ENCODE measurements at places on chromosomes 7 and 10. TPM values are rescaled to one million over a fixed set of nuclear protein-coding genes. Genes with fewer than 3 reads are reported as not detected.
A peak's percentile ranks its signal among the peaks of the same experiment; 100 is the strongest.

TNS3 gene
- total RNA-seq: 44.8 TPM

- DNase-seq: no peak
Observed at GRCh38 chr7:141281311-141281710, 207.4 kb downstream of the TMEM178B start.

- DNase-seq: no peak
Observed at GRCh38 chr7:31892099-31892829, 177.9 kb downstream of the PDE1C start.

- DNase-seq: no peak
Observed at GRCh38 chr10:21524131-21524525, 1.4 kb downstream of the SKIDA1 start.

- DNase-seq: no peak
Observed at GRCh38 chr7:22586101-22586785, 86.3 kb upstream of the STEAP1B start.

DNA sequence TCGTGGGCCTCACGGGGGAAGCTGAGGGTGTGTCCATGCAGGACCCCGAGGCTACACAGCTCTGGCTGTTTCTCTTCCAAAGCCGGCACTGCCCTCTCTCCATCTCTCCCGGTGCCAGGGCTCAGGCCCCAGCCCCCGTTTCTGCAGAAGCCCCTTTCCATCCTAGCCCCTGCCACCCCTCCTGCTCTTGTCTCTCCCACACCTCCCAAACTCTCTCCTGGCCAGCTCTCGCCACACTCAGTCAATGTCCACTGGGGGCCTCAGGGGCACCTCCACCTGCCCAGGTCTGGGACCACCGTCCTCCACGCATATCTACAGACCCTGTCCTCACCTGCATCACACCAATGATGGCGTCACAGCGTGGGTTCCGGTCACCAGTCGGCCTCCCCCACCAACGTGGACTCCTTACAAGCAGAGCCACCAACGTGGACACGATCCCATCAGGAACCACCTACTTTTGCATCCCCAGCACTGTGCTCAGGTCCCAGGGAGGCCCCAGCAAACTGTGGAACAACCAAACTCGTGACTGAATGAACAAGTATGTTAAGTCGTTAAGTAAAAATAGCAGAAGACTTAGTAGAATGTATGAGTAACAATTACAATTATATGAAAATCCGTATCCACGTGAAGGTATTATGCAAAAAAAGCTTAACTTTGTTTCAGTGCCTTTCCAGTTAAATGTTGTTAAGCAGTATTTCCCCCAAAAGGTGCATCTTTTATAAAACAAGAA lies 38.4 kb downstream of the DIP2C start:
- no peak for DNase-seq

- DNase-seq: no peak
Observed at GRCh38 chr7:3955026-3955425, 654.0 kb downstream of the SDK1 start.

AZGP1 gene
- 94.1 TPM for total RNA-seq

DNA sequence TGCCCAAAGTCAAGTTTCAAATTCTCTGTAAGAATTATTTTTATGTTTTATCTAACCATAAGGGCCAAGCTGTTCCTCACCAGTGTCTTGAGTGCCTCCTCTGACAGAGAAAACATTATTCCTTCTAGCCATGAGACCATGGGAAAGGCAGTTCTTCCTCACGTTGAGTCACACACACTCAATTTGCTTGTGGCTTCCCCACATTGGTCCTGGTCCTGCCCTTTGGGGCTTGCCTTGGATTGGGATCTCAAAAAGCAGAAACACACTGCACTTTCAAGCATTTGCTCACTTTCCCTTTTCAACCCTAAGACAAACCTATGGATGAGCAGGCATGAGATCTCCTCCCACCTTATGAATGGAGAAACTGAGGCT lies 248.3 kb upstream of the IGFBP3 start:
- DNase-seq: no peak

DNA sequence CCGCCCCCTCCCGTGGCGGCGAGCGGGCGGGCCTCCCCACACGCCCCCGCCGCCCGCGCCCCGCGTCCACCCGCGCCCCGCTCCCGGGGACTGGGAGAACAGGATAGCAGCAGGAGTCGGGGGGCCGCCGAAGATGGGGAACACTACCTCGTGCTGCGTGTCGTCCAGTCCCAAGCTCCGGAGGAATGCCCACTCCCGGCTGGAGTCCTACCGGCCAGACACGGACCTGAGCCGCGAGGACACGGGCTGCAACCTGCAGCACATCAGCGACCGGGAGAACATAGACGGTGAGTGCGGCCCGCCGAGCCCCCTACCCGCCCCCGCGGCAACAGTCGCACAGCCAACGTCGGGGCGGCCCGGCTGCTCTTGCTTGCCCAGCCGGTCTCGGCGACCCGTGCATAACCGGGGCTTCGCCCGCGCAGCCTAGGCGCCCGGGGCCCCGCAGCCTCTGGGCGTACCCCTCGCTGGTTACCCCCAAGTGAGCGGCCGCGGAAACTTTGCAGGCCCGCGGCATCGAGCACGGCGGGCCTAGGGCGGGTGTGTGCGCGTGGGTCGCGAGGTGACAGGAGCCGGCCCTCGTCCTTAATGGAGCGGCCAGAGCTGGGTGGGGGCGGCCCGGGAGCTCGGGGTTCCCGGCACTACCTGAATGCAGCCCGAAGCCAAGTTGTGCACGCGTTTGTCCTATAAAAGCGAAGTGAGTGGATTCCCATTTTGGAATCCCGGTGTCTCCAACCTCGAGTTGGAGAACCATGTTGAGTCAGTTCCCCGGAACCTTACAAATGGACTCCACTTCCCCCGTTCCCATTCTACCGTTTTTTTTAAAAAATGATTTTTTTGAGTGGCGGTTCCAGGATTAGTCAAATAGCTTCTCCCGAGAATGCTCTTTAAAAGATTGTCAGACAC lies 863 bp downstream of the CCNY start:
- peak; percentile 78 for DNase-seq

SPDYE2 gene
- total RNA-seq: not detected

SPAG6 gene
- total RNA-seq: not detected

CFAP46 gene
- 0.57 TPM for total RNA-seq

DNA sequence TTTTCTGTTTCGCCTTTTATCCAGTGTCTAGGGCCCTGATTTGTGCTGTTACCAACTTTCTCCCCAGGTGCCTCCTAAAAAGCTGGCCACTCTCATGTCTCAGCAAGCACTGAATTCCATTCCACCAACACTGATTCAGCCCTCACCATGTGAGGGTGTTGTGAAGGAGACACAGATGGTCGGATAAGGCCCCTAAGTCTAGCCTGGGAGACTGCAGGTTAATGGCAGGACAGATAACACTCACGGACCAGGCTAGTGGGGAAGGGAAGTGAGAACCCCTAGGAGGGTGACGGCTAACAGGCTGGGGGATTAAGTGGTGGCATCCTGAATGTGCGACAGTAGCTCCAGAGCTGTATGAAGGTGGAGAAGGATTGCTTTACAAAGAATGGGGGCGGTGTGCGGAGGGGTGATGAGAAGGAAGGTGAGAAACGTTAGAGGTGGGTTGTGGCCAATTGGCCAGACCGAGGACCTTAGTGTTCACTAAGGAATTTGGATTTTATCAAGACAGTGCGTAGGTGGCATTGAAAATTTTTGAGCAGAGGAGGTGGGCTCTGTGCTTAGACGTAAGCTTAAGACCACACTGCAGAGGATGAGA lies 3.8 kb upstream of the DUSP5 start:
- no peak for DNase-seq

TRIM50 gene
- 0.32 TPM for total RNA-seq

DNA sequence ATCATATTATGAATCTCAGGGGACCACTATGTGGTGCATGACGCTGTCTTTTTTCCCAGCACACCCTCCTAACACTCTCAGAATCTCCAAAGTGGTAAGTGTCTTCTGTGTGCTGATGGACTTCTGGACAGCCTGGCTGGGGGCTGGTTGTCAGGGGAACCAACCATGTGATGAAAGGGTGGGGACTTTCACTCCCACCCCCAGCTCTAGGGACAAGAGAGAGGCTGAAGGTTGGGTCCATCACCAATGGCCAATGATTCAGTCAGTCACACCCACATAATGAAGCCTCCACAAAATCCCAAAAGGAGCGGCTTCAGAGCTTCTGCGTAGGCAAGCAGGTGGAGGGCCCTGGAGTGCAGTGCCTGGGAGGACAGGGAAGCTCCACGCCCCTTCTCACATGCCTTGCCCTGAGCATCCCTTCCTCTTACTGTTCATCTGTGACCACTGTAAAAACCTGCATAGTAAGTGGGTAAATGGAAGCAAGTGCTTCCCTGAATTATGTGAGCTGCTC lies 44.6 kb downstream of the RASGEF1A start:
- peak; percentile 13 for DNase-seq

DNA sequence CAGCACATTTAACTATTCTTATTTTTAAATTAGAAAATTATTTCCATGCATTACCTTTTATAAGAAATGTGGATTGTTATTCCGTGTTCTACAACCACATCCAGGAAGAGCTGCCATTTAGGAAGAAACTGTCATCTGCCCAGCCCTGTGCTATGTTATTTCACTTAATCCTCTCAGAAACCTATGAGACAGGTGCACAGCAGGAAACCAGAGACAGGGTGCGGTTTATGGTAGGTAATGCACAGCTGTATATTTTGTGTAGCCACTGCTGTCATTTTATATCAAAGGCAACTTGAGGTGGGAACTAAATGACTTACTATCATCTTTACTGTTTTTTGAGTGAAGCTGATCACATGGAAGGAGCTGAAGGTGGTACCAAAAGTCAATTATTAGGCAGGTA lies 232.3 kb downstream of the MAGI2 start:
- no peak for DNase-seq

- no peak for DNase-seq
Observed at GRCh38 chr7:3480197-3480596, 179.1 kb downstream of the SDK1 start.

DNA sequence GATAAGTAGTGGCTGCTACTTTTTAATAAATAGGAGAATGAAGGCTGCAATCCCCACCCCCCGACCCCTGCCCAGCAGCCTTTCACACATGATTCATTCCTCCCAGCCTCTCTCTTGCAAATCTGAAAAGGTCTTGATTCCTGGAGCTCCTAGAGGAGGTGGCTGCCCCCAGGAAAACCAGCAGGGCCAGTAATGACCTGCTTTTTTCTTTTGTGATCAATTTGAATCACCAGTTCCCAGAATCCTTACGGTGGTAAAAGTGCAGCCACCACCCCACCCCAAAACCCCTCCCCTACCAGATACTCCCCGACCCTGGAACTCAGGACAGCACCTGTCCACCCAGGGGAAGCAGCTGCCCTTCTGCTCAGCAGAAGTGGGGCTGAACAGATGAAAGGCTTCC lies 108.9 kb downstream of the C10orf105 start:
- no peak for DNase-seq

CALHM1 gene
- total RNA-seq: not detected

TDRD1 gene
- 4.0 TPM for total RNA-seq

ANK3 gene
- 216 TPM for total RNA-seq

- peak; percentile 91 for DNase-seq
Observed at GRCh38 chr10:88582806-88583583, at the start of gene RNLS. TSS of gene RNLS (minus strand) at chr10:88583318.

- no peak for DNase-seq
Observed at GRCh38 chr10:89795840-89796239, 94.5 kb downstream of the KIF20B start.

SFTPA1 gene
- 0.24 TPM for total RNA-seq

GRCh38 chr10:1097436-1097835 lies 41.3 kb downstream of the WDR37 start:
- no peak for DNase-seq

- DNase-seq: no peak
Observed at GRCh38 chr7:38682606-38683005, 51.4 kb upstream of the AMPH start.

PDK4 gene
- 431 TPM for total RNA-seq

DNA sequence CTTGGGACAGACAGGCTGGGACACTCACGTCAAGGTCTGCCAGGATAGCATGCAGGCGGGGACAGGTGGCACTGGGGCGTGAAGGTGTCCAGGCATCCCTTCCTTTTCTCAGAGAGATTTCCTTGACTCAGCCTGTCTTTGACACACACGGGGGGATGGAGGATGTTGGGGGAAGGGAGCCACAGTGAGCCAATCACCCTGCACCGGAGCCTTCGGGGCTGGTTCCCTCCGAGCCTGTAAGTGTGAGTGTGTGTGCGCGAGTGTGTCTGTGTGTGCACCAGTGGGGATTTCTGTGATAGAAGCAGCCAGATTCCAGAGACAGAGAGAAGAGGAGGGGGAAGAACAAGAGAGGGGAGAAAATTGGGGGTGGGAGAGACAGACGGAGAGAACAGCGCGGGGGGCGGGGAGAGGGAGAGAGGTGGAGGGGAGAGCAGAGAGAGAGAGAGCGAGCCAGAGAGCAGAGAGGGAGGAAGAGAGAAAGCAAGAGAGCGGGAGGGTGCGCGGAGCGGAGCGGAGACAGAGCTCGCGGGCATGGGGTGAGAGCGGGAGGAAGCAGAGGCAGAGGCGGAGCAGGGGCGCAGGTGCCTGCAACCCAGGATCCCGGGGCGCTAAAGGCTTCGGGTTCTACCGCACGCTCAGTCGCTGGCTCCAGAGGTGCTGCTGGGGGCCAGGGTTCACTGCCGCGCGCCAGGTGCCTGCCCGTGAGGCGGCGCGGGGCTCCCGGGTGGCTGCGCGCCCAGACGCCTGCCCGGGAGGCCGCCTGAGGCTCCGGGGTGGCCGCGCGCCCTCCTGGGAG lies 466 bp upstream of the GPR26 start:
- peak; percentile 40 for DNase-seq

DNA sequence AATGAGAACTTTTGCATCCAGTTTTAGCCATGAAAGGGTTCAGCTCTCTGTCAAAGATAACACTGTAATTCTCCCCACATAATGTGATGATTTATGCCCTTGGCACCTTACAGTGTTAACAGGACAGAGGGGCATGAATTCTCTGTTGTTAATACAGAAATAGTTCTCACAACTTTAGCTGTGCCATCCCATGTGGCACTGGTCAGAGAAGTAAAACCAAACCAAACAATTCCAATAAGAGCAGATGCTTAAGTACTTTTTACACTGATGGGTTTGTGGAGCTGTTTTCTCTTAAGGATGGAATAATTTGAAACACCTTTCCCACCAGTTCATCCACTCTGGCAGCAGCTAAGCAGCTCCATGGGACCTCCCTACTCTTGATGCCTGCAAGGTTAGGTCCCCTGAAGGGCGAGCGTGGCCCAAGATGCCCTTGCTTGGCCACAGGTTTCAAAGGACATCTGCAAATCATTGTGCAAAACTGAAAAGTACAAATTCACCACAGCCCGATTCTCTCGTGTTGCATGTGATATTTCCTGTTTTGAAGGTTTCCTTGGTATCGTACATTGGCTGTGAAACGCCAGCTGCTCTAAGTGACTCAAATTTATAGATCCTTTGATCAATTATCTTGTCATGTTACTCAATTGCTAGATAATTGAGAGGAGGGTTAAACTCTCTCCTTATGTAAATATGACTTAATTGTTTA lies 82.5 kb upstream of the CREB5 start:
- DNase-seq: no peak

DNA sequence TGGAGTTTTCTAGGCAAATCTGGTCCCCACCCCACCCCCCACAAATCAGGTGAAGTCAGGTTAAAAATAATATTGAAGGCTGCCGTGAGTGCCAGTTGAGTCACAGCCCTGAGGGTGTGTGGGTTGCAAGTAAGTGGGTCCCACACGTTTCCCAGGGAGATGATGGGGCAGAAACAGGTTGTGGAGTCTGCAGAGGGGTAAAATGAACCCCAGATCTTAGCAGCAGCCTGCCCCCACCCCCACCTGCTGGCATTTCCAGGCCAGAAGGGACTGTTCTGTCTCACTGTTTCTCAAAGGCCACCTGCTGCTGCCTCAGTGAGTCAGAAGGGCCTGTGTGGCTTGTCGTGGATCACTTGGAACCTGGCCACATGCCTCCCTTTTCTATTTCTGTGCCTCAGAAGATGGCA lies 59.8 kb upstream of the SMNDC1 start:
- DNase-seq: no peak

GRCh38 chr10:80144067-80144695 lies 11.7 kb downstream of the PLAC9 start:
- no peak for DNase-seq

- DNase-seq: no peak
Observed at GRCh38 chr7:43456200-43456599, 126.7 kb upstream of the STK17A start.

All from Right ventricle myocardium inferior (tissue), 1 donor.